ENCODE measurements at places on chromosomes 16 and 17.

DNA sequence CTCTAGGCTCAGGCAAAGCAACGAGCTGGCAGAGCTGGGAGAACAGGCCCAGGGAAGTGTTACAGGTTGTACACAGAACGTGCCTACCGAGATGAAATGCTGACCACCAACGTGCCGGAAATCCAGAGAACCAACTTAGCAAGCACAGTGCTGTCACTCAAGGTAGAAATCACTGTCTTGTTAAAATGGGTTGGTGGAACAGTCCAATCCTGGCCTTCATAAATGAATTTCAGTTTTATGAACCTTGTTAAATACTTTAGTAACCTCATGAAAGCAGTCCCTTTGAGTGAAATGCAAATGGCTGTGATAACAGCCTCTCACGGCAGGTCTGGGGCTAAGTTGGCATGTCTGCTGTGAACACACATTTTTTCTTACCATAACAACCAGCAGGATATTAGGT is 29.0 kb downstream of the ETV4 start:
- DNase-seq: no peak

- no peak for DNase-seq
Measured at GRCh38 chr16:11056993-11057649, 112.8 kb downstream of the CLEC16A start.

DNA sequence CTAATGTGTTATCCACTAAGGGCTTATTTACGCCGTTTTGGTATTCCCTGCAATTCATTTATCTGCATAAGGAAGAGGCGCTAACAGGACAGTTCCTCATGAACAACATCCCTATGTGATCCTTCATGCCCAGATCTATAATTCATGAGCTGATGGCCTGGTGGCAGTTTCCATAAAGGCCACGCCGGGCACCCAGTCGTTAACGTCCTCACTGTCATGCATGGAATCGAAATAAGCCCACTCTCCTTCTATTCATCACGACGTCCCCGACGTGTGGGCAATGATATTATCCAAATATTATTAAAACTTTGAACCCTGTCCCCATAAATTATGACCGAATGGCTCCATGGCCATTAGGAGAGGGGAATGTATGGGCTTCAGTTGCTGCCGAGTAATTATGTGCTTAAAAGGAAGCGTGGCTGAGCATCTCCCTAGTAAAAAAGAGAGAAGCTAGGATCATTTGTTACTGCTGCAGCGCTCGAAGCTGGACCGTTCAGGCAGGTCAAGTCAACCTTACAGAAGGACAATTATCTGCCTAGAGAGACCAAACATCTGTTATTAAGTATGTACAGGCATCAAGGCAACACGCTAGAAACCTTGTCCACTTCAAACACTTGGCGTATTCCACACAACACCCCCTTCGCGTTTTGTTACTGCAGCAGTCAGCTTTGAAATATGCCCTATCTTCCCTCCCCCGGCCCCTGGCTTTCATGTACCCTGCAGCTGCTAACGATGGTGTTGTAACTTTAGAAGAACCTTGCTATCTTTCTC is 94.0 kb upstream of the SALL1 start:
- no peak for DNase-seq

DNA sequence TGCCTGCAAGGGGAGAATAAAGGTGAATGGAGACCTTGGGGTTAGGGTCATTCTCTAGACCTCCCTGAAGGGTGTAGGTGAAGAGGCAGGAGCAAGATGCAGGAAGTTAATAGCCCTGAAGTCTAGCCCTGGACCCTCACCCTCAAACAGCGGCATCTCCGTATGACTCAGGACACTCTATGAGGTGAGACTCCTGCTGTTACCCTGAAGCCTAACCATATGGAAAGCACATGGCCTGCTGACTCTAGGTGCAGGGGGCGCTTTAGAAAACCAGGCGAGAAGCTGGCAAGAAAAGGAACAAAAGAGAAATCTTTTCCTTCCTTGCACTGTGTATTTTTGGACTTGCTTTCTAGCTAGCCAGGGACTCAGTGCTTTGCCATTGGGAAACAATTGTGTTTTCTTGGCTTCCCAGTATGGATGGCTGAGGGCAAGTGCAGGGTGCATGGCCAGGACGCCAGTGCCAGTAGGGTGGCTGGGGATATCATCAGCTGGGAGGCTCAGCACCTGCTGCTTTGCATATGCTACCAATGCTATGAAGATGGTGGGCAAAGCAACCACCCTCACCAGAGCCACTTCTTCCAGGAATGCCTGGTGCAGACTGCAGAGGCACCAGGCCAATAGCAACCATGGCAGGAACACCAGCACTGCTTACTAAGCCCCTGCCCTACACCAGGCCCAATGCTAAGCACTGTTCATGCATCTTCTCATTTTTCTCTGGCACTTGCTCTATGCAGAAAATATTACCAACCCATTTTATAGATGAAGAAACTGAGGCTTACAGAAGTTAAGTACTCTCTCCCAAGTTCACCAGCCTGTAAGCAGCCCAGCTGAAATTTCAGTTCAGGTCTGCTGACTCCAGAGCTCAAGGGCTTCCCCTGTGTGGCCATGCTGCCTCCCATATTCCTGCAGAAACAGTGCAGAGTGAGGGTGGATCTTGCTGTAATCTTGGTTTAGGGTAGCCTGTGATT is 425.1 kb downstream of the SLC39A11 start:
- DNase-seq: no peak

GRCh38 chr16:31428279-31428597 is at the start of gene COX6A2:
COX6A2 (minus strand) TSS chr16:31428360; CDS start chr16:31428325, 35 bp downstream.
- DNase-seq: no peak

GRCh38 chr16:50193594-50193993 is 40.5 kb downstream of the TENT4B start:
- DNase-seq: no peak

DNA sequence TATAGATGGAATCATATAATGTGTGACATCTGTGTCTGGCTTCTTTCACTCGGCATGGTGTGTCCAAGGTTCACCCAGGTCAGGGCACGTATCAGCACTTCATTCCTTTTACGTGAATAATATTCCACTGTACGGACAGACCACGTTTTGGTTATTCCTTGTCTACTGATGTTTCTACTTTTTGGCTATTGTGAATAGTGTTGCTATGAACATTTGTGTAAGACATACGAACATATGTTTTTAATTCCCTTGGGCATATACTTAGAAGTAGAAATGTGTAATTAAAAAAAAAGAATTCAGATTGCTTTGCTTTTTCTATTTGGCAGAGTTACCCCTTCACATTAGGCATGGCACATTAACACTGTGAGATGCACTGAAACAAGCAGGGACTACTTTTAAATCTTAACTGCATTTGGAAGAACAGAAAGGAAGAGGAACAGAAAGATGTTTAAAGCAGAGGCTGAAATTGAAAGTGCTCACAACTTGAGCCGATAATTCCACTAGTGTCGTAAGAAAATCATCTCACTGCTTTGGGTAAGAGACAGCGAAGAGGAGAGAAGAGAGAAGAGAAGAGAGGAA is 105.3 kb downstream of the VPS53 start:
- no peak for DNase-seq

DNA sequence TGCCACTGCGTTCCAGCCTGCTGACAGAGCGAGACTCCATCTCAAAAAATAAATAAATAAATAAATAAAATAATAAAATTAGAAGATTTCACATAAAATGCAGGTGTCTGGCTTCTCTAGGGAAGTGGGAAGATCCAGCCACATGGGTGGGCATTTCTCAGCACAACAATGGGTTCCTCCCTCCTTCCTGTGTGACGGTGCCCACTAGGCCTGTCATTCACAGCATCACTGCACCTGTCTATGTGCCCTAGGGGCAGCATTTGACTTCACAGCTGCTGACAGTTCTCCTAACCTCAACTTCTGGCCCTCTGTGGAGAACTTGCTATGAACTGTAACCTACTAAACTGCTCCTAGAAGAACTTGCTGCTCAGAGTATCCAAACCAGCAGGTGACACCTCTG is 3.0 kb downstream of the ABHD15 start:
- peak; percentile 53 for DNase-seq

DNA sequence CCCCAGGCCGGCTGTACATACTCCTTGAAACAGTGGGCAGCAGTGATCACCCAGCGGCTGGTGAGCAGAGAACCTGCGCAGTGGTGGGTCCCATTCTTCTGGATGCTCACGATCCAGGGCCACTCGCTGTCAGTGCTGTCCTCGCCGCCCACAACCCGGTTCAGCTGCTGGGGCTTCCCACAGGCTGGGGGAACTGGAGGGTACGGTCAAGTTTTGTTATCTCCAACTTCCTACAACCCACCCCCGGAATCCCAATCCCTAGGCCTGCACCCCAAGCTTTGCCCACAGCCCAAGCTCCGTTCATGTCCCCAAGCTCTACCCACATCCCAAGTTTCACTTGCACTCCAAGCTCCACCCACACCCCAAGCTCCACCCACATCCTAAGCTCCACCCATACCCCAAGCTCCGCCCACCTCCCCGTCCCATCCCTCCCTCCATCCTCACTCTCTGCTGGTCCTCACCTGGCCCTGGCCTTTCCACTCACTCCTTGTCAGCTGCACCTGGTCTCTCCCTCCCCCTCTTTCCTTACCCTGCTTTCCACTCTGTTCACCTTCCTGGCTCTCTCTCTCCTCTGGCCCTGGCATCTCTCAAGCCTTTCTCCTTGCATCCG is 1.8 kb downstream of the PRSS22 start:
- DNase-seq: no peak

DNA sequence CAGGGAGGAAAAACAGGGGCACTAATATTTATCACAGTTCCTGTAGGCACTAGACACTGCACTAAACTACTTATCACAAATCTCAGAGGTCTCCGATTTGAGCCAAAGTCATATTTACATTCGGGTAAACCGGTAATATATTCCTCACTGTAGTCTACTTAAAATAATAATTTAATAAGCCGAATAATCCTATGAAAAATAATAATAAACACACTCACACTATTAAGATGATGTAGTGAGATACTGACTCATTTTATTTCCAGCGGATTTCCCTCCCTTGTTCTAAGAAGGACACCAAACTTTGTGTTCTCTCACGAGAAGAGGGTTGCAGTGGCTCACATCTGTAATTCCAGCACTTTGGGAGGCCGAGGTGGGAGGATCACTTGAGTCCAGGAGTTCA is 36.6 kb upstream of the TNRC6A start:
- DNase-seq: no peak

DNA sequence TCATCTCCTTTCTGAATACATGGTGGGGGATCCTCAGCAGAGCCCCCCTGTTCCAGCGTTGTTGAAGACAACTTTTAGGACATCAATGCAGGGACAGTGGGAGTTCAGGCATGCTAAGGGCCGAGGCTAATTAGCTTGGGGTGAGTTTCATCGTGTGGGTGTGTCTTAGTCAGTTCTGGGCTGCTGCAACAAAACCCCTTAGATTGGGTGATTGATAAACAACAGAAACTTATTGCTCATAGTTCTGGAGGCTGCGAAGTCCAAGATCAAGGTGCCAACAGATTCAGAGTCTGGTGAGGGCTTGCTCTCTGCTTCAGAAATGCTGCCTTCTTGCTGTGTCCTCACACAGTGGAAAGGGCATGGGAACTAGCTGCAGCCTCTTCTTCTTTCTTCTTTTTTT is 214.0 kb downstream of the NTN1 start:
- DNase-seq: no peak

GRCh38 chr17:68184141-68184571 is 63.7 kb upstream of the AMZ2 start:
- peak; percentile 35 for DNase-seq

Data from natural killer cell treated with Interleukin-12 subunit alpha and Interleukin-12 subunit beta and Interleukin-15 and Interleukin-18, amount 100 ng/mL, for 72 hours (primary cell).